CD14-positive monocyte (primary cell): ENCODE measurements at places on chromosomes 1 and 21.

DNA sequence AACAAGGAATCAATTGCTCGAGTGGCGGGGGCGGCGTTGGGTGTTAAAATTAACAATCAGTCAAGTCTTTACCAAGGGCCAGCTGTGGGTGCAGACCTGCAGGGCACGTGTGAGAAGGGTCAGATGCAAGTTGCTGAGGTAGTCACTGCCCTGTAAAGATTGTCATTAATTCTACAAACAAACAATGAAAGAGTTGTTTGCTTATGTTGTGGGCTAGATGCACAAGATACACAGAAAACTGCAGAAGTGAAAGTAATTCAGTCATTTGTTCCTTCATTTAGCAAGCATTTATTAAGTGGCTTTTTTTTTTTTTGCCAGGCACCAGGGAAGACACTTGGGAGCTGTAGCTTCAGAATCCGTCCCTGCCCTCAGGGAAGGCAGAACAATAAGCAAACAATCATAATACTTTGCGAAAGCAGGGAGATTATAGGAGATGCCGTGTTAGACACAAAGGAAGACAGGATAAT lies 79.5 kb downstream of the NR5A2 start:
- DNase-seq = no peak

- no peak for DNase-seq
Observed at GRCh38 chr1:230174471-230175162, 107.6 kb downstream of the GALNT2 start.

DNA sequence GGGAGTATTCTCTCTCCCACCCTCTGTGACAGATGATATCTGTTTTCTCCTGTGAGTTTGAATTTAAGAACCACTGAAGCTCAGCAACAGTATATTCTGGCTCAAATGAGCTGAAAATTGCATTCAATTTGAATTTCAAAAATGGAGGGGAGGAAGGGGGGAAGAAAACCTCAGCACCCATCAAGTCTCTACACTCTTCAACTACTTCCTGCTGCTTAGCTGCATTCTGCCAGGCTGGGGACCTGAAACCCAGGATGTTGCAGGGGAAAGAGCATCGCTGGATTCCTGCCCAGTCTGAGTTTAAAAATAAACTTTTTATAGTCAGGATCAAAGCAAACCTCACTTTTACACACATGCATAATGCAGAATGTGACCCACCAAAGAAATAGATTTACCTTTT lies 214.3 kb upstream of the ESRRG start:
- no peak for DNase-seq

GRCh38 chr21:29190923-29191331 lies 60.5 kb downstream of the MAP3K7CL start:
- peak; percentile 81 for DNase-seq

DNA sequence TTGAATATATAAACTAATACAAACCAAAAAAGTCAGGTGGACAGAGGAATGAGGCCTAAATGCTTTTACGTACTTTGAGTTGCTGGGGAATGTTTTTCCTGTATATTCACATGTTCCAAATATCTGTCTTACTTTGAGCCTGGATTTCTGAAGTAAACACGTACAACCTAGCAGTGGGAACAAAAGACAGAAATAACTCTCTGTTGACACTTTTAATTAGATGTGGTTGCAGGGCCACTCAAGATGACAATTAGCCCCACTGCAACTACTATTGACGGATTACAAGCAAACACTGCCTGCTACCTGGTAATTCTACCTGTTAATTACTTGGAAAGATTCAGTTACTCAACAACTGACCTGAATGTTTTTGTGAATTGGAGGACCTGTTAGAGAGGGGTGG lies 196.9 kb downstream of the TTLL7 start:
- DNase-seq = no peak

DNA sequence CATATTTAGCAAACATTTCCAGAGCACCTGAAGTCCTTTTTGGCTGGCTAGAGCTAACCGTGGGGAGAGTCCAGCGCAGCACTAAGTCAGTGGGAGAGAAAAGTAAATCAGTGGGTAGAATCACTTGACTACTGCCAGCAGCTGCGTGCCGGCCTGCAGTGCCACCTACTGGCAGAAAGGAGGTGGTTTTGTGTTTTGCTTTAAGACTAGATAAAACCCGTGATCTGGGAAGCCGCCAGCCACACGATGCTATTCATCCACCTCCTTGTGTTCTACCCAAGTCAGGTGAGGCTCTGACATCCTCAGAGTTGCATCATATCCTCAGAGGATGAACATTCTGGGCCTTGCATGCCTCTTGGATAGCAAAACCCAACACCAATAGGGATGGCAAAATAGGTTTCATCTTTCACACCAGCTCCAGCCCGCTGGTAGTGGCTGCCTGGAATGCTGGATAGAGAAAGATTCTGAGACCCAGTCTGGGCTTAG lies 14.1 kb upstream of the HEYL start:
- peak; percentile 62 for DNase-seq

DNA sequence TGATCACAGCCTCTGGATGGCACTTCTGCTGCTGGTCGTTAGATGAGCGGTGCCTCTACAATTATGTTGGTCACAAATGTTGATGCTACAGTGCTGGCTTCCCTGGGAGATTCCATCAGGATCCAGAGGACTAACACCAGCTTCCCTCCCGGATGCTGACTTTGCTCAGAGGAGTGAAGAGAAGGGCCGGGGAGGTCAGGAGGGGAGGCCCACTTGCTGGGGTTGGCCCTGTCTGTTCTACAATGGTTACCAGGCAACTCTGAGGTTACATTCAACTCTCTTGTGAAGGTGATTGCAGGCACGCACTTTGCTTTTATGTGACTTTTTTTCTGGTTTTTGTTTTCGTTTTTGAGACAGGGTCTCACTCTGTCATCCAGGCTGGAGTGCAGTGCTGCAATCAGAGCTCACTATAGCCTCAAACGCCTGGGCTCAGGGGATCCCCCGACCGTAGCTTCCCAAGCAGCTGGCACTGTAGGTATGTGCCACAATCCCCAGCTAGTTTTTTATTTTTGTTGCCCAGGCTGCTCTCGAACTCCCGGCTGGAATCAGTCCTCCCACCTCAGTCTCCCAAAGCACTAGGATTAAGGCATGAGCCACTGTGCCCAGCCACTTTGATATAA lies 112.5 kb downstream of the ADSS2 start:
- DNase-seq = no peak

DNA sequence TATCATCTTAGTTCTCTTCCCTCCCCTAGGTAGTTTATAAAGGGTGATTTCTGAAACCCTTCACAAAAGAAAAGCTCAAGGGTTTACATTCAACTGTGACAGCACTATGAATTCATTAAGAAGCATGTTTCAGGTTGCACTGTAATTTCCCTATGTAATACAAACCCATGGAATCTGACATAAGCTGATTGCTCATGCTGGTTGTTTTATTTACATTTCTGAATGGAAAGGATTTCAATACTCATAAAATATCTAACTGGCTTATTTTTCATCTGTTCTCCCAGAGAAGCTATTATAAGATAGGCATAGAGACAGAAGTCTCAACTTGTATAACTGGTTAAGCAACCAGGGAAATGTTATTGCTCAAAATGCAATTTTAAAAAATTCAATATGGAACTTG lies 20.5 kb downstream of the WNT2B start:
- no peak for DNase-seq

DNA sequence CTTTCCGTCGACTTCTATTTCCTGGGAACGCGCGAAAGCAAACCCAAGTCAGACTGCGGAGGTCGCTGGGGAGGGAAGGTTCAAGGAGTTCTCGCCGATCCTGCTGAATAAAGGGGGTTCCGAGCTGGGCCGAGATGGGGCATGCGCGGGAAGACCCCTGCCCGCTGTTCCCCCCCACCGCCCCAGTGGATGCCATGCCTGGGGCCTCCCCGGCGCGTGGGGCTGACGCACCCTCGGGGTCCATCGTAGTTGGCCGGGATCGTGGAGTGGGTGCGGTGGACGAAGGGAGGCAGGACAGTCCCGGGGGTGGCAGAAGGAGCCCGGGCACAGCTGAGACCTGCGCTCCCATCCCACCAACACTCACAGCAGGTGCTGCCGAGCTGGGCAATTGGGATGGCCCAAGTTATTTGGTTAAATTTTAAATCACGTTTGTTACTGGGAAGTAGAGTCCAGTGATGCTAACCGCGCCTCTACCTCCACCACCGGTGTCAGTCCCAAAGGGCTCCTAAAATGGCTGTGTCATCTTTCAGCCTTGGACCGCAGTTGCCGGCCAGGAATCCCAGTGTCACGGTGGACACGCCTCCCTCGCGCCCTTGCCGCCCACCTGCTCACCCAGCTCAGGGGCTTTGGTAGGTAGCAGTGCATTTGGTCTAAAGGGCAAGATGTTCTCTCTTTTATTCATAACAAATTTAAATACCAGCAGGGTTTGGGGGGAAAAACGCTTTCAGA lies 801 bp downstream of the MX1 start:
- DNase-seq = no peak

DNA sequence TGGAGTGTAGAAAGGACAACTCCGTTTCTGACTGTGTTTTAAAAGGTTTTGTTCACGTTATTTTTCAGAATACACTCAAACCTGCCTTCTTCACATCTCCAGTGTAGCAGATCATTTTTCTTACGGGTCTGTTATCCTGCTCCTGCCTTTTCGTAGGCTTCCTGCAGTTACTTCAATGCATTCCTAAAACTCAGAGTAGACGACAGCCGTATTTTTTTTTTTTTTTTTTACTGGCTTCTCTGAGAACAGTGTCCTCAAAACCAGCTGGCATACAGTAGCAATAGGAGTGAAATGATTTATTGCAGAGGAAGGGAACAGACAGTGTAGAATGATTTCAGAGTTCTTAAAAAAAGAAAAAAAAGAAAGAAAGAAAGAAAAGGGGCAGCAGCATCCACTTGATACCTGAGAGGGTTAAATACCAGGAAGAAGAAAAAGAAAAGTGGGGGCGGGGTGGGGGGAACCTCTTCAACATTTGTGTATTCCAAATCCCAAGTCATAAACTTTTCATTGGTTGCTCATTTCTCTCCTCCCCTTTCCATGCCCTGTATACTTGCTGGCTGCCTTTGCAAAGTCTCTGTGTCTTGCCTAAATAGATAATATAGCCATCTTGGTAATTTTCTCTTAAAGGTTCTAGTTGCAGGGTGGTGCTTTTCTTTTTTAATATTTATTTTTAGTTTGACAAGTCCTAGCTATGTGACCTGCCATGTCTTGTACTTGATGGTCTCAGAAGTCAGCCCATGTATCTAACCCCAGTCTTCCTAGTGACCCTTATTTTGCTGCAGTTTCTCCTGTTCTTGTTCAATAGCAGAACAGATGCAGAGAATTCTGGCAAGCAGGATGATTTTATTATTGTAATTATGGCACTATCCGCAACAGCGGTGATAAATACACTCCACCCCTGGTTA lies 2.8 kb downstream of the TGFB2 start:
- no peak for DNase-seq

DNA sequence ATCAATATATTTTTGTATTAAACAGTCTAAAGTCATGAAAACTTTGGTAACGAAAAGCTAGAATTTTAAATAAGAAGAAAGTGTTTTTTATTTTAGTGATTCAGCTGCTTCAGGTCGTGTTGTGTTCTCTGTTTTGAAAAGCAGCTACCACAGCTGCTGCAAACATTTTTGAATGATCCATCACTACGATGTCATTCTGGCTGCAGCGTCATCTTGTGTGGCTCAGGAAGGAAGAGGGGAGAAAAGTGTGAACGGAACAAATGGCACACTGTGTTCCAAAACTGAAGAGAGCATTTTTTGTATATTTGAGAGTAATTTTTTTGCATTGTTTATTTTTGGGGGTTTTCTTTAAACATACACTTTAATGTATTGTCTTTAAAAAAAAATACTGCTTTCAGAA lies 323.0 kb upstream of the ADGRL2 start:
- no peak for DNase-seq

- peak; percentile 70 for DNase-seq
Observed at GRCh38 chr1:153985341-153985912, 712 bp downstream of the RAB13 start.

DNA sequence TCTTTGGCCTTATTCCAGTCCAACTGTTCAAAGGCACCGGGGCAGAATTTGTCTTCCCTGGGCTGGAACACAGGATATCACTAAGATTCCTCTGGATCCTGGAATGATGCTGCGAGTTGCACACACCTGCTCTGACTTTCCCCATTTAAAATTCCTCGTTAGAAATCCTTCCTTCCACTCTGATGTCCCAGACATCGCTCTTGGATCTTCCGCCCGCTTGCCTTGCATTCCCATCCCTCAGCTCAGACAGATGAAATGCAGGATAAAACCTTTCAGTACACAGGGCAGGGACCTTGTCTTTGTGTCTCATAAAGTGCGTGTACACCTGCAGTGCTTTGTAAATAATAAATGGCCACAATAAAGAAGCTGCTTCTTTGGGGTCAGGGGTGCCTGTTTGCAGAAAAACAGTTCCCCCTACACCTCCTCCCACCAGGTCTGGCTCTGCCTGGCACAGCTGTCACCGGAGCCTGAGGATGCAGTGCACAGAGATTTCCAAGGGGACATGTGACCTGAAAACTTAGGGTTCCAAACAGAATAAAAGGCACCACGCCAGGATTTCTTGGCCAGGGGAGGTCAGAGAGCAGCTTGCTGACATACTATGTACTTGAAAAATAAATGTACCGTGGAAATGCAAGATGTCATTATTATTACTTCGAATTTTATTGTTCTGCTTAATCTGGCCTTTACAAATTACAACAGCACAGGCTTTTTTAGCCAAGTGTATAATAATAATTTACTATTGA lies 62.9 kb upstream of the SYT6 start:
- DNase-seq = no peak

DNA sequence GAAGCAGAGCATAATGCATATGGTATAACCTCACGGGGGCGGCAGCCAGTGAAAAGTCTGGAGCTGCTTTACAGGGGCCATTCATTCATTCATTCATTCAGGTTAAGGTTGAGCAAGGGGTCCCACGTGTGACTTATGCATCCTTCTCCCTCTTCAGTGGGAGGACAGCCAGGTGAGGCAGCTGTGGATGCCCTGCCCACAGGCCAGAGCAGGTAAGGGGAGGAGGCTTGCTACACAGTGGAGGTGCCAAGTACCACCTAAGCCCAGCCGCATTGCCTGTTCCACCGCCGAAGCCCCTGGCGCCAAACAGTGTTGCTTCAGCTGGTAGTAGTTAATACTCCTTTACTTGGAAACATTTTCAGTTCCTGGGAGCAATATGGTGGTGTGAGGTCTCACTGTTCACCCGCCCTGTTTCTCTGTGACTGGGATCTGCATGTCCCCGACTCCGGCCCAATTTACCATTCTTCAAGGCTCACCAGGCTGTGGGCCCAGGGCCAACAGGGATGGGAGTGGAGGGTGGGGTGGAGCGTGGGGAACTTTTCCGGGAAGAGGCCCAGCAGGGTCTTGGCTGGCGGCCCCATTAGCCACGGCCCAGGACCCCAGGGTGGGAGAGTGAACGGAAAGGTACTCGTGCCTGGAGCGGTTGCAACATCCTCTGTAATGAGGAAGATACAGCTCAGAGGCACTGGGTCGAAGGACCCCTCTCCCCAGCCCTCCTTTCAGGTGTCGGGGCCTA lies 722 bp upstream of the PODN start:
- no peak for DNase-seq

GRCh38 chr1:81068726-81069125 lies 732.0 kb upstream of the ADGRL2 start:
- no peak for DNase-seq

DNA sequence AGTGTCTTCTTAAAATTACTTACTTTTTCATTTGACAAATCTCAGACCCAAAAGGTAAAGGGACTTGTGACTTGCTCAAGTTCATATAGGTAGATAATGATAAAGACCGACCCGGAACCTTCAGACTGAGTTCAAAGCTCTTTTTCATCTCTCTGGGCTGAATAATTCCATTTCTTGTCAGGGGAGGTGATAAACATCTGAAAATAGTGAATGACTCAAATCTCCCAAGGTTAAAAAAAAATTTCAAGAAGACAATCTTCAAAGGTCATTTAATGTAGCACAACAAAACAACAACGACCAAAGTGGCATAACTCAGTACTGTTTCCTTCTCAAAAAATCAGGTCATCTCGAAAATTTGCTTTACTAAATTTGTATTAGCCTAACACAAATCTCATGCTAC lies 20.6 kb downstream of the LUZP1 start:
- DNase-seq = no peak
